NCI-H2227 treated with DMSO at 0.1 percent for 48 hours (cell line): ENCODE measurements at places on chromosomes 5 and 9.

DNA sequence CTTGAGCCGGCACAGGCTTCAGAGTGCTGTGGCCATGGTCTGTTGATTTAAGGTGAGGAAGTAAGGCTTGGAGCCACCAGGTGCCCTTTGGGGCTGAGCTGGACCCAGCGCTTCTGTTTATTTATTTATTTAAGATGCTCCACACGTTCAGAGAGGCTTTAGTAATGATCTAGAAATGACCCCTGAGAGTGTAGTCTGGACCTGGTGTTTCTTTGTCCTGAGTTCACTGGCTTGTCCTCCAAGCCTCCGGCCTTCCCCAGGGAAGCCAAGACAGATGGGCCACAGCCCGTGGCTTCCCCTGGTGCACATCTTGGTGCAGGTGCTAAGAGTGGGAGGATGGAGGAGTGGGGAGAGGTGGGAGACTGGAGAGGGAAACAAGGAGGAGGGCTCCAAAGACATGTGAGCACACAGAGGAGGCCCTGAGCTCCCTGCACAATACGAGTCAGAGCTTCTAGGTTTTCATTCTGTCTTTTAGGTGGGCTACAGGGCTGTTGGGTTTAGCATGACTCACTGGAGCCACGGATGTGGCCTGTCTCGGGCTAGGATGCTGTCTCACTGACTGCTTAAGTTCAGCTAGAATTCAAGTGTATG, 56.9 kb downstream of the AHRR start:
- DNase-seq: no peak

DNA sequence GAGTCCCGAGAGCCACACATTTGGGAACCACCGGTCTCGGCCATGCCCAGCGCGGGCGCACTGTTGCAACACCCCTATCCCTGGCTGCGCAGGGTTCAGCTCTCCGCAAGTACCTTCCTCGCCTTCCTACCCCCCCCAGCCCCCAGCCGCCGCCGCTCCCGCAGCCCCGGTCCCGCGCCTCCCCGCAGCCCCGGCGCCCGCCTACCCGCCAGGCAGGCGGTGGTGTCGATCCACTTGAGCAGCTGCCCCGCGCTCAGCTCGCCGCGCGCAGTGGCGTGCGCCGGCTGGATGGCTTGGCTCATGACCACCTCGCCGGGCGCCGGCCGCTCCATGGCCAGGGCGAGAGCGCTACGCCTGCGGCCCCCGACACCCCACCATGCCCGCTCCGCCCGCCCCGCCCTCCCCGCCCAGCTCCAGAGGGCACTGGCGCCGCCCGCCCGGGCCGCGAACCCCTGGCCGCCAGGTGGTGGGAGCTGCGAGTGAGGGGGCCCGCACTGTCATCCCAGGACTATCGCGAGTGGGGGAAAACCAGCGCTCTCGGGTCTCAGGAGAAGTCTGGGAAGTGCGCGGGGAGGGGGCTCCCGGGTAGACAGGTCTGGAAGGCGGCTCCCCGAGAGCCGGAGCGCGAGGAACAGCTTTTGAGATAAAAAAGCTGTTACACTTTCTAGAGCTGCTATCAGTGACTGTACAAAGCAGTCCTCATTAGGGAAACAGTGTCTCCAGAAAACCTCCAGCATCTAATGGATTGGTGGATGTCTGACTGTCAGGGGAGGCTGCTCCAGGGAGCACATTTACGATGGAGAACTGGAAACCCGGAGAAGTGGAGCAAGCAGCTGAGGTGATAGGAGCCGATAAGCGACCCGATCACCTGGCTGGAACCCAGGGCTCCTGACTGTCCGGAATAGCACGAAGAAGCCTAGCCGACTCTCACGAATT, at the start of gene ACOT12:
ACOT12 (minus strand) TSS at position 352 of the 936 bp plus-strand sequence; CDS start at position 332, 20 bp downstream.
- peak; percentile 2 for DNase-seq

- DNase-seq: peak; percentile 69
These were observed 46.8 kb upstream of the RNF20 start for GRCh38 chr9:101486693-101487442.

- DNase-seq: no peak
These were observed 53.8 kb downstream of the RAD23B start for GRCh38 chr9:107336718-107337360.

DNA sequence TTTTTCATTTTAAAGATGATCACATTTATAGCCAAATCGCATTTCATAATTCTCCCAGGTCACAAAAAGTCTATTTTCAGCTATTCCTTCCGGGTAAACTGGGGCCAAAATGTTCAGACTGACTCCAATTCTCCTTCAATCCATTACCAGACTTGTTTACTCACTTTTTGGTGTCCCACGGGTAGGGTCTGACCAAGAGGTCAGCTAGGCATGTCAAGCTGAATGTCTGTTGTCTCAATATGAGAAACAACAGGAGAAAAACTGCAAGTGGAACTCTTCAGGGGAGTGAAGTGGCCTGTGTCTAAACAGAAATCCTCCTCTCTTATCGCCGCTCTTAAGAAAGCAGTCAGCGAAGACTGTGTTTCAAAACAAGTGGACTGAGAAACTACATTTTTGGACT, 171.3 kb downstream of the APBA1 start:
- no peak for DNase-seq

DNA sequence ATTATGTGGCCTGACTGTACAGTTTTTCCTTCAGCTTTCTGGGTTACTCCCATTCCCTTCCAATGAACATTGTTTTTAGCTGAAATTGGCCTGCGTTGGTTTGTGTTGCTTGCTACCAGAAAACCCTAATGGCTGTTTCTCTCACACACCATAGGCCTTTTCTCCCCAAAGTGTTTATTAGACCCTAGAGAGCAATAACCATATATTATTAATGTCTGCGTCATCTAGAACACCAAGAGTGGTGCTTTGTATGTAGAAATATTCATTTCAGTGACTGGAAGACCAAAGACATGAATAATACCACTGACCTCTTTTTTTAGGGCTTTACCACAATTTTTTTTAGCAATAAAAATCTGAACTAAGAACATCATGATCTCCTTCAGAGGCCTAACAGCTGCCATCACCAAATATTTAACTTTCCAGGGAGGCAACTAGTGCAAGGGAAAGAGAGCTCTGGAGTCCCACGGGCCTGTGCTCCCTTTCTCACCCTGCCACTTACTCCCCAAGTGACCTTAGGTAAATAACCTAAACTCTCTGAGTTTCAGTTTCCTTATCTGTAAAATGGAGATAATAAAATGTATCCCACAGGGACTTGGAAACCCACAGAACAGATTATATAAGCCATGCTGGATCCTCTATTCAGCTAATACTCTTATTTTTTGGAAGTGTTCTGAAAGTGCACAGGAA, 201.9 kb upstream of the ISL1 start:
- no peak for DNase-seq

GRCh38 chr9:6382681-6383080, 30.3 kb upstream of the UHRF2 start:
- DNase-seq: no peak

DNA sequence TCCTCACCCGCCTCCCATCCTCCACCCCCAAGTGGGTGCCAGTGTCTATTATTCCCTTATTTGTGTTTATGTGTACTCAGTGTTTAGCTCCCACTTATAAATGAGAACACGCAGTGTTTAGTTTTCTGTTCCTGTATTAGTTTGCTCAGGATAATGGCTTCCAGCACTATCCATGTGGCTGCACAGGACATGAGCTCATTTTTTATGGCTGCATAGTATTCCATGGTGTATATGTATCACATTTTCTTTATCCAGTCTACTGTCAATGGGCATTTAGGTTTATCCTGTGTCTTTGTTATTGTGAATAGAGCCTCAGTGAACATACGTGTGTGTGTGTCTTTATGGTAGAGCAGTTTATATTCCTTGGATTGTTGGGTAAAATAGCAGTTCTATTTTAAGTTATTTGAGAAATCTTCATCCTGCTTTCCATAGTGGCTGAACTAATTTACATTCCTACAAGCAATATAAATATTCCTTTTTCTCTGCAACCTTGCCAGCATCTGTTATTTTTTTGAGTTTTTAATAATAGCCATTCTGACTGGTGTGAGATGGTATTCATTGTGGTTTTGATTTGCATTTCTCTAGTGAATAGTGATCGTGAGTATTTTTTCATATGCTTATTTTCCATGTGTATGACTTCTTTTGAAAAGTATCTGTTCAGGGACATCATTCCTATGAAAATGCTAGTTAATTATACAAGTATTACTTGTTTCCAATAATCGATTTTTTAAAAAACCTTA, 164.0 kb upstream of the CCDC152 start:
- DNase-seq: no peak

DNA sequence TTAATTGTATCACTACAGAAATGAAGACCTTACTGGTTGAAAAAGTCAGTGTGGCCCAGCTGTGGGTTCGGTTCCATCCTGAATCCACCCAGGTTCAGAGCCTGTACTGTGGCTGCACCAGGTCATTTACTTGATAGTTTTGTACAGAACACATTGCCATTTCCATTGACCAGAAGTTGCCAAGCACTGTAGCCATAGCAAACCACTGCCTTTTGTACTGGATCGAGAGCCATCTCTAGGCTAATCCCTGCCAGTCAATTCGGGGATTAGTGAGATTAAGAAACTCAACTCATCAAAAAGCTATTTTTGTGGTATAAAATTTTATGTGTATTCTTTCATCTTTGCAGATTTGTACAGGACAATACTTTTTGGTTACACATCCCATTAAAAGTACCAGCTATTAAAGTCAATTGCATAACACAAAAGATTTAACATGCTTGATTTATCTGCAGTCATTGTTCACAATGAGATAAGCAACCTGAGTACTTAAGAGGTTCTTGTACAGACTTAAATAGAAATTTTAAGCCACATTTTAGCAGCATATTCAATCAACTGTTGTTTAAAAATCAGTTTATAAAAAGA, 108.5 kb upstream of the OTULINL start:
- DNase-seq: no peak
